Heart right ventricle (tissue), 16 donors: ENCODE measurements at places on chromosomes 1 and 21. TPM values are rescaled to one million over a fixed set of nuclear protein-coding genes. Genes with fewer than 3 reads are reported as not detected.

Gene CHIA
- 0.30 TPM for polyA plus RNA-seq

Gene CAMSAP2
- 11.3 TPM for polyA plus RNA-seq

Gene MPZ
- polyA plus RNA-seq: 3.4 TPM

Gene PROX1
- 10.2 TPM for polyA plus RNA-seq

Gene KRTAP19-3
- polyA plus RNA-seq: not detected

Gene FNDC7
- not detected for polyA plus RNA-seq
